ENCODE measurements at places on chromosomes 16 and 17.

DNA sequence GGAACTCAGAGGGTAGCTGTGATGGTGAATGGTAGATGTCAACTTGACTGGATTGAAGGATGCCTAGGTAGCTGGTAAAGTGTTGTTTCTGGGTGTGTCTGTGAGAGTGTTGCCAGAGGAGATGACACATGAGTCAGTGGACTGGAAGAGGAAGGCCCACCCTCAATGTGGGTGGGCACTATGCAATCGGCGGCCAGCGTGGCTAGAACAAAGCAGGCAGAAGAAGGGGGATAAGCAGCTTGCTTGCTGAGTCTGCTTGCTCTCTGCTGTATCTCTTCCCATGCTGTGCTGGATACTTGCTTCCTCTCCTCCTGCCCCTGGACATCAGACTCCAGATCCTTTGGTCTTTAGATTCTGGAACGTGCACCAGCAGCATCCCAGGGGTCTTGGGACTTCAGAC lies 128.1 kb downstream of the AIPL1 start:
- DNase-seq, result no peak

- no peak for DNase-seq
Observed at GRCh38 chr16:86038926-86039310, 140.0 kb downstream of the IRF8 start.

- DNase-seq, result no peak
Observed at GRCh38 chr16:66660422-66661209, 35.9 kb downstream of the CMTM4 start.

- no peak for DNase-seq
Observed at GRCh38 chr17:20774472-20775135, 195.1 kb downstream of the CDRT15L2 start.

GRCh38 chr16:71339236-71340171 lies 19.0 kb upstream of the CALB2 start:
- DNase-seq, result no peak

DNA sequence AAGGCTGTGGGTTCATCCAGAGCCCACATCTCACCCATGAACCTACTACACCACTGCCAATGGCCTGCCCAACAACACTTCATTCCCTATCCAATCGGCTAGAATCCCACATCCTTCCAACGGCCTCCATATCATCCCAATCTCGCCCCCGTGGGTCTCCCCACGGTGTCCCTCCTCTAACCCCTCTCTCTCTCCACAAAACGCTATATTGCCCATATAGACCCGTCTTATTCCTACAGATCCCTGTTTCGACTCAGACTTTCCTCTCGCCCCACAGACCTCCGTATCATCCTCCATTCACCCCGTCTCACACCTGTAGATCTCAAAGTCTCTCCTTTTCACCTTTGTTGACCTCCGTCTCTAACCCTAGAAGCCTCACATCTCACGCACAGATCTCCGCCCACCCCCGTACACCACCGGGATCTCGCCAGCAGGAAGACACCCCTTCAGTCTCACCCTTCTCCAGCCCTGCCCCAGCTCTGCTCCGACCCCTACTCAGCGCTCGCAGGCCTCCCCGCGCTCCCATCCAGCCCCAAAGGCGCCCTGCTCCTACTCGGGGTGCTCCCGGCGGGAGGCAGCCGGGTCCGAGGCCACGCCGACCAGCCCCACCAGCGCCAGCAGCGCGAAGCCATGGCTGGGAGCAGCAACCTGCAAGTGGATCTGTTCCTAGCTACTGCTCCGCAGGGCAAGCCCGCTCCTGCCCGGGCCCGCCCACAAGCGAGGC lies at the start of gene FDXR:
Gene FDXR, minus strand, starts transcription at position 682 of the 724 bp plus-strand sequence. Its CDS starts 50 bp downstream, at position 632.
- DNase-seq, result no peak

DNA sequence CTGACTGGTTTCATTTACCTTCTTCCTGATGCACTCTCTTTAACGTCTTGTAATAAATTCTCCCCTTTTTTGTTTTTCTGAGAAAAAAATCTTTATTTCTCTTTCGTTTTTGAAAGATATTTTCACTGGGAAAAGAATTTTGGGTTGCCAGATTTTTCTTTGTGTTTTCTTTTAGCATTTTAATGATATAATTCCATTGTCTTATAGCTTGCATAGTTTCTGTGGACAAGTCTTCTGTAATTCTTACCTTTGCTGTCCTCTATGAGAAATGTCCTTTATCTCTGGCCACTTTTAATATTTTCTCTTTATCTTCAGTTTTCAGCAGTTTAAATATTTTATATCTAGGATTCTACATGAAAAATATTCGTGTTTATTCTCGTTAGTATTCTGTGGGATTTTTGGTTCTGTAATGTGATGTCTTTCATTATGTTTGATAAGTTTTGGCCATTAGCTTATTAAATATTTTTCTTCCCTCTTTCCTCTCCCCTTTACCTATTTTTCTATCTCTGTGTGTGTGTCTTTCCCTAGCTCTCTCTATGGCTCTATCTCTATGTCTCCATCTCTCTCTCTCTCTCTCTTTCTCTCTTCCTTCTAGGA lies 236.5 kb downstream of the C16orf95 start:
- DNase-seq, result no peak

DNA sequence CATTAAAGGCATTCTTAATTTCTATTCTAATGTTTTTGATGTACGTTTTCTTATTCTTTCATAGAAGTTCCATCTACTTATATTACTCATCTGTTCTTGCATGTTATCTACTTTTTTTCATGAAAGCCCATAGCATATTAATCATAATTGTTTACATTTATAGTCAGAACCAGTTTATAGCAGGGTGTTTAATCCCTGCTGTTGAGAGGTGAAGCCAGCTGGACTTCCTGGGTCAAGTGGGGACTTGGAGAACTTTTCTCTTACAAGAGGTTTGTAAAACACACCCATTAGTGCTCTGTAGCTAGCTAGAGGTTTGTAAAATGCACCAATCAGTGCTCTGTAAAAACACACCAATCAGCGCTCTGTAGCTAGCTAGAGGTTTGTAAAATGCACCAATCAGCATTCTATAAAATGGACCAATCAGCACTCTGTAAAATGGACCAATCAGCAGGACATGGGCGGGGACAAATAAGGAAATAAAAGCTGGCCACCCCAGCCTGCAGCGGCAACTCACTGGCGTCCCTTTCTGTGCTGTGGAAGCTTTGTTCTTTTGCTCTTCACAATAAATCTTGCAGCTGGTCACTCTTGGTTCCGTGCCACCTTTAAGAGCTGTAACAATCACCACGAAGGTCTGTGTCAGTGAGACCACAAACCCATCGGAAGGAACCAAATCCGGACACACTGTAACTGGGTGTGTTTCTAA lies 120.6 kb downstream of the TANC2 start:
- no peak for DNase-seq

- DNase-seq, result no peak
Observed at GRCh38 chr16:24497440-24497839, 41.9 kb upstream of the RBBP6 start.

GRCh38 chr17:63039899-63040602 lies 74.0 kb downstream of the TANC2 start:
- no peak for DNase-seq

- no peak for DNase-seq
Observed at GRCh38 chr16:53103811-53104210, 49.0 kb downstream of the CHD9 start.

DNA sequence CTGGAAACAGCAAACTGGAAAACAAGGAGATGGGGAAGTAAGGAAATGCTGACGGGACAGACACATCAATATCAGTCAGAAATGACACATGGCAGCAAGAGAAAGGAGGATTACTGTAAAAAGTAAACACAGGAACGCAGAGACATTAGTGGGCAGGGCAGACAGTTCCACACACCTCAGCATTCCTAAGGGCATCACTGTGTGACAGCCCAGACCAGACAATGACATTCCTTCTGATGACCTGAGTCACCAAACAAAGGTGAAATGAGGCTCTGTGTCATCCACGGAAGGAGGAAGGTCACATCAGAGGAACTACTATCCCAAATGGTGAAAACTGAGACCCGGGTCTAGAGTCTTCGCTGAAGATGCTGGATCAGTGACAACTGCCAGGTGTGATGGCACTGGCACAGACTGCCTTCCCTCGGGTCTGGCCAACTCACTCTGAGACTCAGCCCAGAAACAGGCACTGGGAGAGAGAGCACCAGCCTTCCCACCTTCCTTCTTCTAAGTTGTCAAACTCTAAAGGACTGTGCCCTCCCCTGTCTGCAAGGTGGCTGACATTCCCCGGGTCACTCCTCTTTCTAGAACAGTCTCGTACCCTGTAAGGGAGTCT lies 36.7 kb downstream of the TK2 start:
- DNase-seq, result no peak

DNA sequence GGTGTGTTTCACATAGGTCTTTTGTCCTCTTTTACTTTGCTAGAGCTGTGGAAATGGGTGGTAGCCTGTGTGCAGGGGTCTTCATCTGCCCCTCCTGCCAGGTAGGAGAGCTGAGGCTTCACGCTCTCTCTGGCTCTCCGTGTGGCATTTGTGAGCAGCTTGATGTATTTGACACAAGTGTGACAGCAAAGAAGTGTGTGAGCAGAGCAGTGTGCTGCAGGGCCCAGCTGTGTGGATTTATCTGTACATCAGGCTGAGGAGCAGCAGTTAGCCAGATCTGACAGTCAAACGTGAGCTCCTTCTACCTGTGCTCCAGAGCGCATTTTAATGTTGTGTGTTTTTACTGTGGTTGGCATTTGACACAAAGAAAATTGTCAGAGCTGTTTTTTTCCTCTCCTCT lies 101.8 kb downstream of the FTO start:
- DNase-seq, result no peak

DNA sequence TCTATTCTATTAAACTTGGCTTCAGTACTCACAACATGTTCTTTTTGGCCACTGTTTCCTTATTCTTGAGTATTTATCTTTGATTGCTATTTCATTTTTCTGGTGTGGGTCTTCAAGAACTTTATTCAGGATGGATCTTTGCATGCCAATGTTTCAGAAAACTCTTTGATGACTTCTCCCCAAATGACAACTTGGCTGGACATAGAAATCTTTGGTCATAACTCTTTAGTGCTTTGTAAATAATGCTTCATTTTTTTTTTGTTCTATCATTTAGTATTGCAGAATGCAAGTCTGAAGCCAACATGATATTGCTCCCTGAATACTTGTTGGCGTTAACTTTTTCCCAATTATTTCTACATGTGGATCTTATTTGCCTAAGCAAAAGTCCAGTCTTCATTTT lies 103.6 kb upstream of the HS3ST2 start:
- no peak for DNase-seq
